Activated CD4-positive, alpha-beta T cell treated with anti-CD3 and anti-CD28 coated beads, Interleukin-2, amount 10 ng/mL, durations not matched to agents 24 days and 14 days (primary cell): ENCODE measurements at places on chromosomes 7 and 10. TPM values are rescaled to one million over a fixed set of nuclear protein-coding genes. Genes with fewer than 3 reads are reported as not detected.

Gene HMX3
- not detected in 2 replicates for total RNA-seq

Gene OR2A12
- not detected in 2 replicates for total RNA-seq

Gene TRIM24
- 16.6 and 17.3 TPM in 2 replicates for total RNA-seq

Gene ARHGEF5
- total RNA-seq, result 8.7 and 9.4 TPM in 2 replicates

Gene OR13A1
- total RNA-seq, result not detected in 2 replicates

Gene UCMA
- total RNA-seq, result not detected in 2 replicates

Gene NAT16
- not detected in 2 replicates for total RNA-seq

Gene SEMA3E
- not detected in 2 replicates for total RNA-seq

Gene ITIH5
- total RNA-seq, result not detected in 2 replicates

Gene CPSF4
- total RNA-seq, result 83.5 and 89.0 TPM in 2 replicates

Gene RET
- total RNA-seq, result 0.12 and 0.62 TPM in 2 replicates

Gene MRPS17
- 36.4 and 37.6 TPM in 2 replicates for total RNA-seq

Gene TAS2R3
- total RNA-seq, result 1.2 and 2.2 TPM in 2 replicates

Gene TMEM225B
- 0.50 and 0.61 TPM in 2 replicates for total RNA-seq

Gene NYAP1
- 0.17 and 0.49 TPM in 2 replicates for total RNA-seq

Gene LRRC17
- total RNA-seq, result not detected in 2 replicates

Gene OPN1SW
- not detected in 2 replicates for total RNA-seq
